ENCODE measurements at places on chromosomes 4 and X. TPM values are rescaled to one million over a fixed set of nuclear protein-coding genes. Genes with fewer than 3 reads are reported as not detected.

Gene TREX2
- total RNA-seq = 0.23 TPM

Gene CLTRN
- 9.6 TPM for total RNA-seq

Gene F8A2
- total RNA-seq = 7.7 TPM

Gene SLC10A4
- total RNA-seq = 0.15 TPM

Gene RAB40A
- 0.25 TPM for total RNA-seq

Gene GAGE12J
- 0.73 TPM for total RNA-seq

Gene LRIT3
- total RNA-seq = 0.08 TPM

Gene ACSL1
- total RNA-seq = 818 TPM

Gene PCYT1B
- total RNA-seq = 0.05 TPM

Gene CENPVL1
- total RNA-seq = not detected

Gene PFKFB1
- total RNA-seq = 24.0 TPM

Gene CT45A6
- total RNA-seq = not detected

Gene PARM1
- total RNA-seq = 0.40 TPM

Data from left lobe of liver (tissue), 2 donors.